ENCODE measurements at places on chromosomes 7 and 10. TPM values are rescaled to one million over a fixed set of nuclear protein-coding genes. Genes with fewer than 3 reads are reported as not detected.

CHCHD2 gene
- 302 TPM for total RNA-seq

RPEL1 gene
- total RNA-seq: not detected

CCDC172 gene
- total RNA-seq: not detected

MYO1G gene
- under 0.01 TPM for total RNA-seq

TEX36 gene
- total RNA-seq: not detected

MCU gene
- total RNA-seq: 24.2 TPM

RBP3 gene
- not detected for total RNA-seq

CNPY1 gene
- not detected for total RNA-seq

GRID2IP gene
- total RNA-seq: under 0.01 TPM

DIP2C gene
- total RNA-seq: 5.0 TPM

SPDYE1 gene
- not detected for total RNA-seq

LEP gene
- under 0.01 TPM for total RNA-seq

PRTFDC1 gene
- total RNA-seq: 6.5 TPM

GNG11 gene
- total RNA-seq: 146 TPM

MRLN gene
- not detected for total RNA-seq

CUBN gene
- 1.4 TPM for total RNA-seq

SAMD9L gene
- total RNA-seq: 9.9 TPM

STRIP2 gene
- 5.7 TPM for total RNA-seq

MYOF gene
- 257 TPM for total RNA-seq

EXOC4 gene
- total RNA-seq: 97.6 TPM

TRPV6 gene
- not detected for total RNA-seq

DNAJC12 gene
- 0.45 TPM for total RNA-seq

AKR1C1 gene
- 3.2 TPM for total RNA-seq

PILRA gene
- total RNA-seq: not detected

FXYD4 gene
- not detected for total RNA-seq

ANKRD61 gene
- total RNA-seq: 0.09 TPM

CCNJ gene
- total RNA-seq: 19.8 TPM

PLXDC2 gene
- 2.4 TPM for total RNA-seq

KNDC1 gene
- total RNA-seq: under 0.01 TPM

MEOX2 gene
- total RNA-seq: under 0.01 TPM

FFAR4 gene
- total RNA-seq: not detected

LRRD1 gene
- not detected for total RNA-seq

PNLIP gene
- not detected for total RNA-seq

MCM10 gene
- 14.1 TPM for total RNA-seq

FASTK gene
- 50.7 TPM for total RNA-seq

Measured in endothelial cell of coronary artery (primary cell).